ENCODE measurements at places on chromosomes 6 and 20.

- no peak for DNase-seq
These were observed 7.3 kb downstream of the HBS1L start for GRCh38 chr6:135047336-135047735.

GRCh38 chr20:15047042-15047441 lies 709.6 kb upstream of the FLRT3 start:
- DNase-seq: no peak

DNA sequence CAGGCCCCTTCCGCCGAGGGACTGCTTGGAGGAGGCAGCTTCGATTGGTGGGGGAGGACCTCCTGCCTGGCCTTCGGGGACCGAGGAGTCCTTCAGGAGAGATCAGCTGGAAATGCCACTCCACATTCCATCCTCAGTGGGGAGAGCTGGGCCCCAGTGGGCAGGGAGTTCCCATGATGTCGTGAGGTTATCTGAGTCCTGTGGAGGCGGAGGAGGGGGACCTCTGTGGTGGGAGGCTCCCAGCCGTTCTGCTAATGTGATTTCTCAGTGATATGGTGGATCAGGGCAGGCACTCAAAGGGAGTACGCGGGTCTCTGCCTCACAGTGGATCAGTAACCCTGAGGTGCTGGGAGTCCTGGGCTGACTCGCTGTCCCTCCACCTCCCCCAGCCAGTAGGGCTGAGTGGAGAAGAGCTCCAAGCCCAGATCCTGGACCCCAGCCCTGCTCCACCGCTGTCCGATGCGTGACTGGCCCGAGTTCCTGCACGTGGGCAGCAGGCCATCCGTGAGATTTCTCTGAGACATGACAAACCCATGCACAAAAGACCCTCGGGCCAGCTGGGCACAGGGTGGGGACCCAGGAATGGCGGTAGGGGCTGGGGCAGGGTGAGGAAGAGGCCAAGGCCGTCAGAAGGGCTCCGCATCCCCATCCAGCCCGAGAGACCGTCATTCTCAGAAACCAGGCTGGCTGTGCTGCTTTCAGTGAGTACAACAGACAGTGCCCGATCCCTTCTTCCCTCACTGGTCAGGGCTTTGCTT lies 195.8 kb downstream of the TAF4 start:
- no peak for DNase-seq

GRCh38 chr6:81552644-81553043 lies 199.8 kb downstream of the TENT5A start:
- DNase-seq: no peak

DNA sequence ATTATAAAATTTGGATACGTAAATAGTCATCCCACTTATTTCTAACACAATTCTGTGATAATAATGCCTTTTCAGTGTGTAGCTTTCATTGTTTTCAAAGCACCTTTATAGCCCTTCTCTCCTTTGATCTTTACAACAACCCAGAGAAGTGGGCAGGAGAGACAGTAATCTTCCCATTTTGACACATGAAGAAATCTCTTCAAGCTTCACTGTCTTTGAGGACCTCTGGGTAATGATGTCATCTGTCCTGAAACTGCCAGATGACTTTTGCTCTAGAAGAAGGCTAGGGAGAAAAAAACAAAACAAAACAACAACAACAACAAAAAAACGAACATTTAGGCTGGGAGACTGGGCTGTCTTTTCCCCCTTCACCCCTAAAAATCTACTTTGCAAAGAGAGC lies 203.0 kb downstream of the KCNQ5 start:
- no peak for DNase-seq
